ENCODE measurements at places on chromosomes 5 and 9. TPM values are rescaled to one million over a fixed set of nuclear protein-coding genes. Genes with fewer than 3 reads are reported as not detected.

Gene ANXA6
- polyA plus RNA-seq: 171 TPM

Gene FCN2
- polyA plus RNA-seq: not detected

Gene HRH2
- 1.7 TPM for polyA plus RNA-seq

Gene CCIN
- polyA plus RNA-seq: 0.38 TPM

Gene FOCAD
- 17.2 TPM for polyA plus RNA-seq

Gene RFK
- 36.4 TPM for polyA plus RNA-seq

Gene CERCAM
- polyA plus RNA-seq: not detected

Gene ZNF483
- 7.3 TPM for polyA plus RNA-seq

Gene CETN3
- 20.3 TPM for polyA plus RNA-seq

Gene SNCB
- not detected for polyA plus RNA-seq

Gene ELOVL7
- not detected for polyA plus RNA-seq

Gene ANKRD18A
- 0.49 TPM for polyA plus RNA-seq

Gene DDX4
- polyA plus RNA-seq: not detected

Gene SLC6A7
- not detected for polyA plus RNA-seq

Gene PRXL2C
- 11.1 TPM for polyA plus RNA-seq

Gene GLRA1
- not detected for polyA plus RNA-seq

Gene SIT1
- polyA plus RNA-seq: 328 TPM

Gene GPX3
- 0.52 TPM for polyA plus RNA-seq

Gene PHPT1
- 80.1 TPM for polyA plus RNA-seq

Gene IL3
- not detected for polyA plus RNA-seq

Gene NR6A1
- polyA plus RNA-seq: not detected

Gene ANKRD20A1
- not detected for polyA plus RNA-seq

Gene CSF2
- not detected for polyA plus RNA-seq

Gene NRARP
- polyA plus RNA-seq: not detected

Gene FOXI1
- not detected for polyA plus RNA-seq

Gene FAM169A
- 2.5 TPM for polyA plus RNA-seq

Gene ROPN1L
- polyA plus RNA-seq: 5.3 TPM

Gene SPINK13
- not detected for polyA plus RNA-seq

Gene PCDHB12
- not detected for polyA plus RNA-seq

Gene DIAPH1
- polyA plus RNA-seq: 86.1 TPM

Gene BTNL8
- polyA plus RNA-seq: not detected

Gene ESM1
- 0.40 TPM for polyA plus RNA-seq

Gene ELAVL2
- not detected for polyA plus RNA-seq

Gene LCN15
- polyA plus RNA-seq: not detected

Gene GFI1B
- not detected for polyA plus RNA-seq

Gene C9orf50
- not detected for polyA plus RNA-seq

Gene HTR1A
- not detected for polyA plus RNA-seq

Gene ENHO
- not detected for polyA plus RNA-seq

Gene MIER3
- polyA plus RNA-seq: 6.2 TPM

Gene CRHBP
- not detected for polyA plus RNA-seq

Gene OR1Q1
- polyA plus RNA-seq: not detected

Gene SEMA4D
- polyA plus RNA-seq: 90.0 TPM

Gene ACTBL2
- not detected for polyA plus RNA-seq

Gene RGS7BP
- polyA plus RNA-seq: not detected

Data from CD4-positive, CD25-positive, alpha-beta regulatory T cell (primary cell).